ENCODE measurements at places on chromosomes 7 and 10.

- no peak for DNase-seq
Measured at GRCh38 chr7:122487131-122487530, 182.6 kb upstream of the FEZF1 start.

GRCh38 chr7:99665312-99666012, 14.3 kb downstream of the CYP3A5 start:
- no peak for DNase-seq

DNA sequence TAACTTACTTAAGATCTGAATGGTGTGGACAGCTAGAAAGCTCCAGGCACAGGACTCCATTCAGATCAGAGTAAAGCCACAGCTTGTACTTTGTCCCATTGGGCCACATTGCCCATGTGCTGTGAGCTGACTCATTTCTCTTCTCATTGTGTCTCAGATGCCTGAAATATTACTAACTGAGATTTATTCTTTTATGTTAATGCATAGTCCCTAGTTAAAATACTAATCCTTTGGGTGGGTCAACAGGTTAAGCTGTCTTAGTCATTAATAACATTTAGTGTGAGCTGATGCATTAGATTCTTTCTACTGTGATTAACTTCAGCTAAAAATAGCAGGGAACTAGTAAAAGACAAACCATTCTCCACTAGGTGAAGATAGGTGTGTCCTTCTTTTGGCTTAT, 104.7 kb upstream of the ARMC3 start:
- DNase-seq = no peak

DNA sequence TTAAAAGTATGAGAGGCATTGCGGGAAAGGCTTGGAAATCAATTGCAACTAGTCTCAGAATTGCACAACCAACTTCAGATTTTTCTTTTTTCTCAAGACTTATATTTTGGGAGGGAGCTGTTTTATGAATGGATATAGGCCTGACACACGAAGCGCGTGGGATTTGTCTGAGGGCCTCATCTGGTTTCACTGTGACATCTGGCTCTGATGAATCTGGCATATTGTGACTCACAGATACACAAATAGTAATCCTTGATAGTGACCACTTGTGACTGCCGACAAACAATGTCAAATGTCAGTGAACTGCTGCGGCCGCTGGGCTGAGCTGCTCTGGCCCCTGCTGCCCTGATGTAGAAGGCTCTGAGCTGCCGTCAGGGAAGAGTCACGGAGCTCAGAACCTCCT, 655.1 kb downstream of the INHBA start:
- no peak for DNase-seq

DNA sequence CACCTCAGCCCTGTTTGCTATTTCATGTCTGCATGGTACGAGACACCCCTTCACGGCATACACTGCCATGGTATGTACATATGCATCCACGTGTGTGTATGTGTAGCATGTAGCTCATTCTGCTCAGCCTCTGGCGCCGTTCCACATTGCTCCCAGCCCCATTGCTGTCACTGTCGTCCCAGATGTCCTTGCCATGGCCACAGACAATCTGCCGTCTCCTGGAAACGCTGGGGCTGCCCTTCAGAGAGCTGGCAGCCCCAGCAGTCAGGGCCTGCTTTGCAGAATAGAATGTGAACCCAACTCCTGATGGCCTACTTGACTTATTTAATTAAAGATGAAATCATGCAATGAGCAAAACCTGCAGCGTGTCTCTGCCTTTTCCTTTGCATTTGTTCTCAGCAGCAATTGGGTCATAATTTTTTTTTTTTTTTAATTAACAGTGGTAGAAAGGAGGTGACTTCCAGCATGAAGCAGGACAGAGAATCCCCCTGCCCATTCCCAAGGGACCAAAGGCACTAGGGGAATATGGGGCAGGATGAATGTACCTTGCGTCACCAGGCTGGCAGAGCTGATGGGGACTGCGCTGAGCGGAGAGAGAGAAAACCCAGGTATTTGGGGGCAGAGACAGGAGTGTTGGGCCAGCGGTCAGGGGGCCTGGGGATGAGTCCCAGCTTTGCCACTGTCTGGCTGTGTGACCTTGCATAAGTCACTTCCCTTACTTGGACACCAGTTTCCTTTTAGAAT, 49.2 kb downstream of the CHST3 start:
- DNase-seq = no peak

Data from left forelimb (tissue), 1 donor.